SK-N-MC (cell line): ENCODE measurements at places on chromosomes 13 and 19.

DNA sequence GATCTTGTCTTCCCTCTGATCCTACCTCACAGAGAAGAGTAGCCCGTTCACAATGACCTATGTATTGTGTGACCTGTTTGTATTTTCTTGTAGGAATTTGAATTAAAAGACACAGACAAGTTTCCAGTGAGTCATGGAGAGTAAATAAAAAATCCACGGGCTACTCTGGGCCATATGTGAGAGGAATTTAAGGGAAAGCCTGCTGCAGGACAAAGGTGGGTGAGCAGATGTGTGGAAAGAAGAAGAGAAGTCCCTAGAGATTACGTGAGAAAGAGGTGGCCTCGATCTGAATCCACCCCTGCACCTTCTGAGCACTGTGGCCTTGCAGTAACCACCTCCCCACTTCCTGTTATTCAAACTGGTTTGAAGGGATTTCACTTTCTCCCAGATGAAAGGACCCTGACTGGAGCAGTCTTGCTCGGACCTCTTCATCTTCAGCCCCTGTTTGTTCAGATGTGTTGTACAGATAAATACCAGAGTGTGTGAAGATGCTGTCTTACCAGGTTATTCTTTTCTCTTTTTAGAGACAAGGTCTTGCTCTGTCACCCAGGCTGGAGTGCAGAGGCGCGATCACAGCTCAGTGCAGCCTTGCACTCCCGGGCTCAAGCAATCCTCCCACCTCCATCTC, 205.4 kb downstream of the PDS5B start:
- DNase-seq, result no peak

- no peak for DNase-seq
These were observed 5.1 kb downstream of the ZNF784 start for GRCh38 chr19:55619286-55619685.

GRCh38 chr13:110392510-110393240, 85.6 kb downstream of the COL4A2 start:
- DNase-seq, result no peak

DNA sequence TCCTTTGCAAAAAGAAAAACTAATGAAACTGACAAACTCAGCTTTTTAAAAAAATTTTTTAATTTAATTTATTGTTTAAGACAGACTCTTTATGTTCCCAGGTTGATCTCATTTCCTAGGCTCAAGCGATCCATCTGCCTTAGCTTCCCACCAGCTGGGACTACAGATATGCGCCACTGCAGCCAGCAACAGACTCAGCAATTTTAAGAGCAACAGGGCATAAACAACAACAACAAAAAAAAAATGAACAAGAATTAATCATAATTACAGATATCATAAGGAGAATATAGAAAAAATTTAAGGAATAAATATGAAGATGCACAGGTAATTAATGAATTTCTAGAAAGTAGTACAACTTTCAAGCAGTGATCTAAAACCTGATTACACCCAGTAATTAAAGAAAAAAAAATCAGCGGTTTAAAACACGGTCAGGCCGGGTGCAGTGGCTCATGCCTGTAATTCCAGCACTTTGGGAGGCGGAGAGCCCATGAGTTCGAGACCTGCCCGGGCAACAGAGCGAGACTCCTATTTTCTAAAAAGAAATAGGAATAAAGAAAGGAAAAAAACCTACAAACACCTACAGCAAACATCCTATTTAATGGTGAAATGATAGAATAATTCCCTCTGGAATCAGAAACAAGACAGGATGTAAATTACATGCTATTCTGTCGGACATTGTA, 1.4 kb downstream of the ZNF699 start:
- no peak for DNase-seq

DNA sequence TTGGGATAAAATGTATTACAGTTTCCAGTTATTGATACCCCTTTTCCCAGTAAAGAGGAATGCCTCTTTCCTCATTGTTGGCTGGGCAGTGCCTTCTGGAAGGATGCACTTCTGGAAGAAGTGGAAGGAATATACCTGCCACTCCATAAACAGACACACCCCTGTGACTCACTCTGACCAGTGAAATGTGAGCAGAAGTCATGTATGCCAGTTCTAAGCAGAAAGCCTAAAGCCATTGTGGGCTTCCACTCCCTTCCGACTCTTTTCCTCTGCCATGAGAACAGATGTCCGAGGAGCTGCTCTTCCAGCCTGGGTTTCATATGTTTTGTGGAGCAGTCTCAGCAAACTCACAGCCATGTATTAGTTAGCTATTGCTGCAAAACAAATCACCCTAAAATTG, 166.1 kb upstream of the SERP2 start:
- no peak for DNase-seq

GRCh38 chr19:3115916-3116602, 19.8 kb upstream of the GNA15 start:
- no peak for DNase-seq

- no peak for DNase-seq
These were observed 687 bp upstream of the FTL start for GRCh38 chr19:48964205-48965039.

- DNase-seq, result no peak
These were observed 18.4 kb downstream of the GNA11 start for GRCh38 chr19:3112375-3113099.

- no peak for DNase-seq
These were observed 2.4 kb upstream of the POU2F2 start for GRCh38 chr19:42134535-42135070.

GRCh38 chr13:101417043-101417406, 717 bp upstream of the NALCN start:
- no peak for DNase-seq

GRCh38 chr13:108427355-108427754, 157.8 kb downstream of the TNFSF13B start:
- DNase-seq, result no peak

GRCh38 chr13:94112227-94112626, 367.3 kb downstream of the DCT start:
- DNase-seq, result no peak

GRCh38 chr13:55062662-55063061, 2034.0 kb downstream of the OLFM4 start:
- DNase-seq, result no peak

DNA sequence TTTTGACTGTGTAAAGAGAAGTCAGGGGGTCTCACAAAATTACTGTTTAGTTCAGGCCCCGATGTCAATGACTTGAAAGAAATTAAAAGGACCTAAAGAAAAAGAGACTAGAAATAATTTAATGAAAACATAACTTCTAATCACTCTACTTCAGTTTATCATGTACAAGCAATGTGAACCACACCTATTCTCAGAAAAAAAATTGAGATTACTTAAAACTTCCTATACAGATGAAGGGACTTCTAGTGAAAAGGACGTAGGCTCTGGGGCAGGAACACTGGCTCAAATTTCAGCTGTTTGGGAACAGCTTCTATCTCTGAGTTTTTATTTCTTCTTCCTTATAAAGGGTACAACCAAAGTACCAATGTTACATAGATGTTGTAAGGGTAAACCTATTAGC, 38.0 kb downstream of the TPT1 start:
- DNase-seq, result no peak

DNA sequence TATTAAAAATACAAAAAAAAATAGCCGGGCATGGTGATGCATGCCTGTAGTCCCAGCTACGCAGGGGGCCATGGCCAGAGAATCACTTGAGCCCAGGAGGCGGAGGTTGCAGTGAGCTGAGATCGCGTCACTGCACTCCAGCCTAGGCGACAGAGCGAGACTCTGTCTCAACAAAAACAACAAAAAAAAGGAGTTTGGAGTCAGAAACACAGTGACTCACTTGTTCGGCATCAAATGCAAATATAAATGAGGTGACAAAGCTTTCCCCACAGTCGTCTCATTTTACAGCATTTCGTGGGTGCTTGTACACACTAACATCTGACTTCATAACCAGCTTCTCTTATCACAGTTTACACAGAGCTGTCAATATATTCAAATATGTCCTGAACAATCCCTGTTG, 11.0 kb downstream of the ZNF665 start:
- DNase-seq, result no peak

DNA sequence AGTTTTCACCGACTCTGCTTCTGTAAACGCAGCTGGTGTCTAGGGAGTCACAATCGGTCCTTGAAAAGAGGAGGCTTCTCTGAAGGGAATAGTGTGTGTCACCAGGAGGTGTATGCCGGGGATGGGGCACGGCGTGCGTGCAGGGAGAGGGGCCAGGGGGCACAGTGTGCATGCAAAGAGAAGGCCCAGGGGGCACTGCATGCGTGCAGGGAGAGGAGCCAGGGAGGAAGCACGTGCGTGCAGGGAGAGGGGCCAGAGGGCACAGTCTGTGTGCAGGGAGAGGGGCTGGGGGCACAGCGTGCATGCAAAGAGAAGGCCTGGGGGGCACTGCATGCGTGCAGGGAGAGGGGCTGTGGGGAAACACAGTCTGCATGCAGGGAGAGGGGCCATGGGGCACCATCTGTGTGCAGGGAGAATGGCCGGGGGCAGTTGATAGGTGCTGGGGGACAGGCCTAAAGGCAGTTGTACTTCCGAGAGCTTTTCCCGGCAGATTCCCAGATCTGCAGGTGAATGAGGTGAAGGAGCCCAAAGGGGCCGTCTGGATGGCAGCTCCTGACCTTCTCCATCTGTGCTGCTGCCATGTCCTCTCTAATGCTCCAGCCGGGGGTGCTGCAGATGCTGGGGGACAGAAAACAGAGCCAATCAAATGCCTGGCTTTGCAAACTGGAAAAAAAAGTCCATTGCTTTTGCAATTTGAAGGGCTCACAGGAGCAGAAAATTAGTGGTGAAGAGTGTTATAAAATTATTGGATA, 36.4 kb downstream of the ATP11A start:
- no peak for DNase-seq

GRCh38 chr13:33519561-33520467, 234.3 kb upstream of the STARD13 start:
- no peak for DNase-seq

DNA sequence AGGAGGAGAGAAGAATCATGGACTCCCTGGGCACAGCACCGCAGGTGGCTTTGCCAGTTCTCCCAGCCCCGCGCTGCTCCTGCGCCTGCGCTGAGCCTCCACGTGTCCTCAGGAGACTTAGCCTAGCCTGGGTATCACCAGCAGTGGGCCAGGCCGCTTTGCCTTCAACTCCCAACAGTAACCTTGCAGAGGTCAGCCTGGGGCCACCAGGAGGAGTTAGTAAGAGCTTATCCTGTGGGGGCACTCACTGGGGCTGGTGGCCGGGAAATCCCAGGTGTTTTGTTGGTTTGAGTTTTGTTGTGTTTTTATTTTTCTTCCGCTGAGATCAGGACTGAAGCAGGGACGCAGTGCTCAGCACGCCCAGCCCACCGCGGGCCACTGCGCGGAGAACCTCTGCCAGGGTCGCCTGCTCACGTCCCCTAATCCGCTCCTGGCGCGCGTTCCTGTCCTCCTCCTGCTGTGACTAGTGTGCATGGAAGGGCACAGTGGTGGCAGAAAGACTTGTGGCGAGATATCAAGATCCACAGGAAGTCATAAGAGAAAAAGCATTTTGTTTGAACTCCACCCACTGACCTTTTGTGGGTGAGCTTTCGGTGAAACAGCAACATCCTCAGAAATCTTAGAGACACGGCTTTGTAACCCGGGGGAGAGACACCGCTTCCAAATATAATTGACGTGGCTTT, 207.4 kb upstream of the RFC3 start:
- DNase-seq, result peak; percentile 3

GRCh38 chr19:2047076-2047448, 4.0 kb downstream of the MKNK2 start:
- DNase-seq, result no peak

GRCh38 chr13:75021151-75021550, 460.8 kb downstream of the TBC1D4 start:
- DNase-seq, result no peak

GRCh38 chr19:17718947-17719711, at the start of gene MAP1S:
TSS of gene MAP1S (plus strand) at chr19:17719480. CDS start at chr19:17719503, 23 bp downstream.
- no peak for DNase-seq

GRCh38 chr19:44648631-44649251, 5.0 kb downstream of the PVR start:
- DNase-seq, result no peak

DNA sequence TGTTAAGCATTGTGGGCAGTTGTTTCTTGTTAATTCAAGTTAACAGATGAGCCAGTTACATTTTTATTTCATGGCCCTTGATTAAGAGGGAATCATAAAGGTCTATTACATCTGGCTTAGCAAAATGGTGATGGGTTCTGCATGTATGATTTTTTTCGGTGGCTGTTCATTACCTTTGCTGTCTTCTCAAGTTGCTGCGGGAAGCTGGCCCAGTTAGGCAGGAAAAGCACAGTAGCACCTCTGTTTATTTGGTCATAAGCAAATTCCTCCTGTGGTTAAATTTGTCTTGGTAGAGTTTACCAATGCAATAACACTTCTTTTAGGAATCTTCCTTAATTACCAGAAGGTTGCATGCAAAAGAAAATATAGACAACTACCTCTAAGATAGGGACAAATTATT, 104.5 kb downstream of the FRY start:
- no peak for DNase-seq

- no peak for DNase-seq
These were observed 34.9 kb downstream of the STARD13 start for GRCh38 chr13:33250609-33251008.

DNA sequence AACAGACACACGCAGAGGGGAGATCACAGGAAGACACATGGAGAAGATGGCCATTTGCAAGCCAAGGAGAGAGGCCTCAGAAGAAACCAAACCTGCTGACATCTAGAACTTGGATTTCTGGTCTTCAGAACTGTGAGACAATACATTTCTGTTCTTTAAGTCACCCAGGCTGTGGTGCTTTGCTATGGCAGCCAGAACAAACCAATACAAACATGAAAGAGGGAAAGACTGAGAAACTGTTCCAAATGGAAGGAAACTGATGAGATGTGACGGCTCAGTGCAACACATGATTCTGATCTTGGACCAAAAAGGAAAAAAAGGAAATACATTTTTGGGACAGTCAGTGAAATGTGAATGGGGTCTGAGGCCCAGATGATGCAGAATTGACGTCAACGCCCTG, 30.2 kb upstream of the SACS start:
- no peak for DNase-seq

GRCh38 chr13:32917504-32917903, 98.7 kb upstream of the KL start:
- no peak for DNase-seq

DNA sequence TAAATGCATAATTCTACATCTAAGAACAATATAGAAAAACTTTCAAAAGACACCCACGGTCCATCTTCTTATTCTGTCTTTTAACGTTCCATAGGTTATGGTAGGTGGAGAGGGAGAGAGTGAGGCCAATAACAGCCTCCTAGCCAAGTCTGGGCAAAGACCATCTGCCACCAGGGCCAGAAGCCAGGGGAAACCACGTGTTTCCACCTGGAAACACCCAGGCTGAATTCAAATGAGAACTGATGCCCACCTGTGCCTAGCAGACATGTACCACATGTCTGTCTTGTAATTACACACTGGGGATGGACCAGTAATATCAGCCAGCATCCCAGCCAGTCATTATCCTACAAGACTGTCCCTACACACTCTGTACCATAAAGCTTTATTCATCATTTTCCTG, 1573.1 kb downstream of the EFNB2 start:
- no peak for DNase-seq

- no peak for DNase-seq
These were observed 19.0 kb downstream of the MAN2B1 start for GRCh38 chr19:12647490-12648071.
